ENCODE measurements at places on chromosomes 7 and 10. TPM values are rescaled to one million over a fixed set of nuclear protein-coding genes. Genes with fewer than 3 reads are reported as not detected.

DNA sequence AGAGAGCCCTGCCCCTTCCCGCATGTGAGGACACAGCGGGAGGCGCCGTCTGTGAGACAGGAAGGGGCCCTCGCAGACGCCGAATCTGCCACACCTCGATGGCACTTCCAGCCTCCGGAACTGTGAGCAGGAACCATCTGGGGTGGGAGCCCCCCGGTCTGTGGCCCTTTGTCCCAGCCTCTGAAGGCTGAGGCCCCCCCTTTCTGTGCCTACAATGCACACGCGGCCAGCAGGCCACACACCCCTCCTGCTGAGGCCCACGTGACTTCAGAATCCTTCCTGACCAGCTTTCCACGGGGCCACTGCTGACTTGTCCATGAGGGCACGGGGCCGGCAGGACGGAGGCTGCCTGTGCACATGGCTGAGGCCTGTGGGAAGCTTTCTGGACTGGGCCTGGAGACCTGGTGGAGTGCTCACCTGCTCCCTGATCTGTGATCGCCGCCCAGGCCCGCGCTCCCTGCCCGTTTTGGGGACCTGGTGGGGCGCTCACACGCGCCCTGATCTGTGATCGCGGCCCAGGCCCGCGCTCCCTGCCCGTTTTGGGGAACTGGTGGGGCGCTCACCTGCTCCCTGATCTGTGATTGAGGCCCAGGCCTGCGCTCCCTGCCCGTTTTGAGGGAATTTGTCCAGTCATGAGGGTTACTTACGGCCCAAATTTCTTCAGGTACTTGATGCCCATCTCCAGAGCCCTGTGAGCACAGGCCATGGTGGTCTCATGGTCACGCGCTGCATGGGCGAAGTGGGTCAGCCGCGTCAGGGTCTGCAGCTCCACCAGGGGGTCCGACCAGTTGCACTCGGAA, 34.3 kb downstream of the CFAP46 start:
- no peak for DNase-seq

TRIM50 gene
- total RNA-seq, result not detected

VIM gene
- 7,505 TPM for total RNA-seq

SPDYE2 gene
- total RNA-seq, result not detected

IFIT5 gene
- total RNA-seq, result 12.4 TPM

CYP3A7 gene
- 0.32 TPM for total RNA-seq

- DNase-seq, result no peak
Observed at GRCh38 chr10:33153968-33154327, 180.5 kb downstream of the NRP1 start.

- DNase-seq, result no peak
Observed at GRCh38 chr7:127976056-127976737, 55.0 kb downstream of the LRRC4 start.

GPR37 gene
- total RNA-seq, result 0.79 TPM

ARHGAP22 gene
- total RNA-seq, result 68.7 TPM

CALCR gene
- total RNA-seq, result not detected

ADRB1 gene
- 0.06 TPM for total RNA-seq

- DNase-seq, result no peak
Observed at GRCh38 chr7:47443049-47443448, 138.9 kb downstream of the TNS3 start.

Measured in HT1080 (cell line).